ENCODE measurements at places on chromosomes 5 and 9.

DNA sequence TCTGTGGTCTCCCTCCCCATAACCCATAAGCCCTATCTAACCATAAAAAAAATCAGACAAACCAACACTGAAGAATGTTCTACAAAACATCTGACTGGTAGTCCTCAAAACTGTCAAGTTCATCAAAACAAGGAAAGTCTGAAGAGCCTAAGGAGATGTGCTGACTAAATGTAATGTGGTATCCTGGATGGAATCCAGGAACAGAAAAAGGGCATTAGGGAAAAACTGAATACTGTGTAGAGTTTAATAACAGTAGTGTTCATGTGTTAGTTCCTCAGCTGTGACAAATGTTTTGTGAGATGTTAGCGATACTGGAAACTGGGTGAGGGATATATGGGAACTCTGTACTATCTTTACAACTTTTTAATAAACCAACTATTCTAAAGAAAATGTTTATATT lies 75.7 kb upstream of the EQTN start:
- DNase-seq, result no peak

GRCh38 chr5:141753971-141754713 lies 72.1 kb upstream of the ARAP3 start:
- no peak for DNase-seq

- DNase-seq, result no peak
These were observed 51.8 kb downstream of the SH3TC2 start for GRCh38 chr5:149011084-149011483.

GRCh38 chr5:170287532-170287931 lies 10.0 kb downstream of the LCP2 start:
- no peak for DNase-seq

DNA sequence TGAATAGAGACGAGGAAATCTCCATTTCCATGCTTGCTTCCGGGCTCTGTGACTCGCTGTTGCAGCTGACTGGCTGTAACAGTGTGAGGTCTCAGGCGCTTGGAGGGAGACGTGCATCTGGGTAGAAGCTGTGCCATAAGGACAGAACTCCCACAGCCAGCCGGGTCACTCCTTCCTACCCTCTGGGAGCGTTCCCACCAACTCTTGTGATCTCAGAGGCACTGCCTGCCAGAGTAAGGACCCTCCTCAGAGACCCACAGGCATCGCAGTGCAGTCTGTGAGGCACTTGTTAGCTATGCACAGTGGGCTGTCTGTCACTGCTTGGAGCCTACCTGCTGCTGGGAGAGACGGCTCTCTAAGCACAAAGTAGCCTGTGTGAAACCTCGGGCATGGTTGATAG lies 203.4 kb upstream of the SEMA6A start:
- DNase-seq, result no peak

- peak; percentile 7 for DNase-seq
These were observed 54.5 kb downstream of the DIAPH1 start for GRCh38 chr5:141564216-141564692.

DNA sequence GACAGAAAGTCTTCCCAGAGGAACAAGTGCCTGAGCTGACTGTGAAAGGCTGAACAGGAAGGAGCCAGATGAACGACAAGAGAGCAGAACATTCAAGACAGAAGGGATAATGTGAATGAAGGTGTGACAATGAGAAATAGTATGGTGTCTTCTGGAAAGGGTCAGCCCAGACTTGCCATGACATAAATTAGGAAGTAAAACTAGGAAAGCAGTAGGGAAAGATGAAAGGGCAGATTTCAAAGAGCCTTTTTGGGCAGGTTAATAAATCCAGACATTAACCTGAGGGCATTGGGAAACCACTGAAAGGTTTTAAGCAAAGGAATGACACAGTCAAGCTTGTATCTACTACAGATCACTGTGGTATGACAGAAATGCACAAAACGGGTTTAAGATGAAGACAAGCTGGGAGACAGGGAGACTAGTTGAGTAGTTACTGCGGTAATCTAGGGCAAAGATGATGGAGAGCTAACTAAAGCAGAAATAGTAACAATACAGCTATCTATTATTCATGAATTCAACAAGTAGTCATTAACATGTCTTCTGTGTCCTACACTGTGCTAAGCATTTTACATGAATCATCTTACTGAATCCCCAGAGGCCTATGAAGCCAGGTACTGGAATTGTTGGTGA lies 580.9 kb upstream of the WWC1 start:
- no peak for DNase-seq

GRCh38 chr5:139848508-139849100 lies 53.0 kb downstream of the PSD2 start:
- DNase-seq, result no peak

DNA sequence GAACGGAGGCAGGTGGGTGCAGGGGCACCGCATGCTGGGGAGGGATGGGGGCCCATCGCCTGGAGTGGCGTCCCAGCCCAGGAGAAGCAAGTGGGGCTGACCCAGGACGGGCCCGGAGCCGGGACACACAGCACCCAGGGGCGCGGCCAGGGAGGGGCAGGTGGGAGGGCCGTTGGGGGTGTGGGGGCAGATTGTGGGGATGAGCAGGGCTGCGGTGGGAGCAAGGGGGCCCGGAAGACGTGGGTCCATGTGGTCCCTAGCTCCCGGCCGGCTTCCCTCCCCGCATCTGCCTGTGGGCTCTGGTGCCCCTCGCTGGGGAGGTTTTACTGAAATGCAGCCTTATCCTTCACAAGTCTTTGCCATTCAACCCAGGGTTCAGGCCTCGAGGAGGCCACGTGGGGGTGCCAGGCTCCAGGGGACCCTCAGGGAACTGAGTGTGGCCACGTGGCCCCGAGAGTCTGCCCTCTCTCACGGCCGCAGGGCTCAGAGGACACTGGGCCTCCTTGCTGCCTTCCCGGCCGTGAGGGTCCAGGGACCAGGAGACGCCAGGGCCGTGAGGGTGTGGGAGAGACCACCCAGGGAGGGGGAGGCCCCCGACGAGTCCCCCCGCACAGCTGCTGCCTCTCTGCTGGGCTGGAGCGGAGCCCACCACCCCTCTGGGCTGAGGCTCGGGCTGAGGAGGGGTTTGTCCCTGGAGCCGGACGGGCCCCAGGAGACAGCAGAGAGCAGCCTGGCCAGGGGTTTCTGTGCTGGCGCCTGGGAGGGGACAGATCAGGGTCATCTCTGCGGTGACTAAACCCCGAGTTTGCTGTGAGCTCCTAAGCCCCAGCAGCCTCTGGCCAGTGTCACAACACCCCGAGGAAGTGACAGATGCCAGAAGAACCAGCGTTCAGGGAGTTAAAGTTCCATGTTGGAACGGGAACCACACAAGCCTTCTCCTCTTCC lies 35.2 kb downstream of the SLC9A3 start:
- no peak for DNase-seq

GRCh38 chr9:94919376-94920098 lies 193.0 kb downstream of the AOPEP start:
- DNase-seq, result no peak

DNA sequence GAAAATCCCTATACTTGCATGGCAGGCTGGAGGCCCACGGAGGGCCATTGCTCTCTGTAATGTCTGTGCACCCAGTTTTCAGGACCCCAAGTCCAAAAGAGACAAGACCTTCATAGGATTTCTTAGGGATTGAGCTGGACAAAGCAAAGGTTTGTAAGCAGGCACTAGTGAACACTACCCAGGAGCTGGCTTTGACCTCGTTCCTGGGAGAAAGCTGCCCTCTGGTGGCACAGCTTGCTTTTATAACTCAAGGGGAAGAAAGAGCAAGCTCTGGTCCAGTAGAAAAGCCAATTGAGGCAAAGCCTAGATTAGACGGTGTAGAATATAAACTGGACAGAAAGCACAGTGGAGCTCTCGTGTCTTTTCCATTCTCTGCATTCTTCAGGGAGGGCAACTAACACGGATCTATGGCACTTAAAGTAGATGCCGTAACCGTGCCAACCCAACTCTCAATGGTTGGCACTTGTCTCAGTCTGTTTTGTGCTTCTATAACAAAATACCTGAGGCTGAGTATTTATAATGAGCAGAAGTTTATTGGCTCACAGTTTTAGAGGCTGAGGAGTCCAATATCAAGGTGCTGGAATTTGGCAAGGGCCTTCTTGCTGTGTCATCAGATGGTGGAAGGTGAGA lies 7.9 kb downstream of the GABRP start:
- peak; percentile 51 for DNase-seq

GRCh38 chr9:113238859-113239232 lies 17.5 kb downstream of the SLC31A1 start:
- DNase-seq, result no peak

GRCh38 chr5:110769000-110769681 lies 30.3 kb downstream of the SLC25A46 start:
- no peak for DNase-seq

GRCh38 chr5:143228597-143229293 lies 174.7 kb downstream of the NR3C1 start:
- no peak for DNase-seq

DNA sequence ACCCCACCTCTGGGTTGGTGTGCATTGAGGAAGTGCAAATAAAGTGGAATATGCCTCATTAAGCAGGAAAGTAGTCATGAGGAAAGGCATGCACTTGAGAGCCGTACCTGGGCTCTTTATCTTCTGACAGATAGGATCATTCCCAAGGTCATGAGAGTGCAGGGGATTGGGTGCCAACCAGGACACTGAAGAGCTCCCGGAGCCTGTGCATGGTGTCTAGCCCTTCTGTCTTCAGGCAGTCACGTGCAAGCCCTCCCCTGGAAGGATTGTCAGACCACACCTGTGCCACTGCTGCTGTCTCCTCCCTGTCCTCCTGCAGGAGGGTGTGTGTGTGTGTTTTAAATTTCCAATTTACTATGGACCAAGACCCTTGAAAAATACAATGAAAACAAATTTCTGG lies 69.6 kb downstream of the PDE8B start:
- DNase-seq, result no peak

DNA sequence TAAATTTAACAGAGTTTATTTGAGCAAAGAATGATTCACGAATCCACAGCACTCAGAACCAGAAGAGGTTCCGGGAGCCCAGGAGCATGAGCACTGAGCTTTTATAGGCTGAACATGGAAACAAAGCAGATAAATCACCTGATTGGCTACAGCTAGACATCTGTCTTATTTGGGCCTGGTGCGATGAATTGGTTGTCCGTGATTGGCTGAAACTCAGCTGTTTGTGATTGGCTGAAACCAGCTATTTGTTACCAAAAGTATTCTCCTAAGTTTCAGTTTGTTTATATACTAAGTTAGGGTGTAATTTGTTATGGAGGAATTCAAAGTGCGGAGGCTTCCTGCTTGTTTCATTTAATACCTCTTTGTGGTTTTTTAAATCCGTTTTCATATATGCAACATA lies 15.8 kb upstream of the LCP2 start:
- DNase-seq, result no peak

GRCh38 chr9:113541019-113541900 lies 77.7 kb downstream of the RGS3 start:
- DNase-seq, result no peak

- peak; percentile 60 for DNase-seq
These were observed 6.4 kb upstream of the DAB2IP start for GRCh38 chr9:121645003-121645402.

GRCh38 chr9:10774051-10774450 lies 161.2 kb upstream of the PTPRD start:
- peak; percentile 24 for DNase-seq

- DNase-seq, result no peak
These were observed 7.8 kb upstream of the CLTB start for GRCh38 chr5:176424181-176424580.

GRCh38 chr9:126309427-126310189 lies 17.0 kb upstream of the MVB12B start:
- DNase-seq, result no peak

DNA sequence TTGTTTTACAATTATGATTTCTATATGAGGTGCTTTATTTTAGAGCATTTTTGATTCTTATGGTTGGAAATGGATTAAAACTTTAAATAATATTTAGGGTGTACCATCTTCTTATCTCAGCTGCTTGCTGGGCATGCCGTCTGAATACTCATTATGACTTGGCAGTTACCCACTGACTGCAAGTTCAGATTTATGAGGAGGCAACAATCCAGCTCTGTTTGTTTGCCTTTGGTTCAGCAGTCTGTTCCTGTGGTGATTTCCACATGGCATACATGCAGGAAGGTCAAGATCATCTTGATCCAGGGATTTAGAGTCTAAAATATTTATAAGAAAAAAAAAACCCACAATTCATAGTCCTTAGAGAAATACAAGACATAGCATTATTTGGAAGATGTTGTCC lies 1254.5 kb upstream of the NUDT12 start:
- no peak for DNase-seq

DNA sequence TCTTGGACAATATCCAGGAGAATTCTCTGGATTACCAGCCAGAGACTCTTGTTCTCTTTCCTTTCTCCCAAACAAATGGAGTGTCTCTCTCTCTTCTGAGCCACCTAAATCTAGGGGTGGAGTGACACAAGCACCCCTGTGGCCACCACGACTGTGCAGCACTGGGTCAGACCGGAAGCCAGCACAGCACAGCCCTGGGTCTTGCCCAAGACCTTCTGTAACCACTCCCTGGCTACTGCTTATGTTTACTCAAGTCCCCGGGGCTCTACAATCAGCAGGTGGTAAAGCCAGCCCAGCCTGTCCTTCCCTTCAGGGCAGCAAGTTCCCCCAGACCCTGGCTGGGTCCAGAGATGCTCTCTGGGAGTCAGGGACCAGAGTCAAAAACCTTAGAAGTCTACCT lies 110.0 kb upstream of the TUT7 start:
- no peak for DNase-seq

GRCh38 chr9:9341203-9341602 lies 1271.6 kb downstream of the PTPRD start:
- peak; percentile 11 for DNase-seq

DNA sequence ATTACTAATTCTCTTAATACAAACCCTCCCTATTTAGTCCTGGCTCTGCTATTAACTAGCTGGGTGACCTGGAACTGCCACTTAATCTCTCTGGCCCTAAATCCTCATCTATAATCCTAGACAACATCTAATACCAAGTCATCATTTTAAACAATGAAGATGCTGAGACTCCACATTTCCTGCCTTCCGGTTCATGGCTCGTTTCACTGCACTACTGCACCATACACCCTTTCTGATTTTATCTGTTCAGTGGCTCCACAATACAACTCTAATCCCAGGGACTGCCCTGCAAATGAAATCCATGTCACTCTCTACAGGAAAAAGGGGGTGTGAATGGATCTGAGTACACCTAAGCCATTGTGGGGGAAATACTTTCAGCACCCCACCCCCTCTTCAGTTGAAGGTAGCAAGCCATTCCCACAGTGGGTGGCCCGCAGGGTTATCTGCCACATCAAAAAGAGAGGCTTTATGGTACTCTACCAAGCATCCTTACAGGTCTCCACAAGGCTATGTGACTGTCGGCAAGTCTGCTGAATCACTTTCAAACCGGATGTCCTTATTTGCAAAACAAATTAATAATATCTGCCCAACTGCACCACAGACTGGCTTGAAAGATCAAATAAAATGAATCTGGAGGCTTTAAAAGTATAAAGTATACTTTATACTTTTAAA lies 89.5 kb downstream of the EPB41L4A start:
- DNase-seq, result no peak
